ENCODE measurements at places on chromosomes 11 and 22. TPM values are rescaled to one million over a fixed set of nuclear protein-coding genes. Genes with fewer than 3 reads are reported as not detected.

Gene TESMIN
- 8.3 TPM for total RNA-seq

- DNase-seq, result no peak
Observed at GRCh38 chr11:1109918-1110705, 35.4 kb downstream of the MUC2 start.

Gene FAM180B
- not detected for total RNA-seq

GRCh38 chr11:68211546-68211945, 1.6 kb downstream of the KMT5B start:
- DNase-seq, result no peak

- no peak for DNase-seq
Observed at GRCh38 chr11:74941492-74941891, 7.4 kb downstream of the XRRA1 start.

DNA sequence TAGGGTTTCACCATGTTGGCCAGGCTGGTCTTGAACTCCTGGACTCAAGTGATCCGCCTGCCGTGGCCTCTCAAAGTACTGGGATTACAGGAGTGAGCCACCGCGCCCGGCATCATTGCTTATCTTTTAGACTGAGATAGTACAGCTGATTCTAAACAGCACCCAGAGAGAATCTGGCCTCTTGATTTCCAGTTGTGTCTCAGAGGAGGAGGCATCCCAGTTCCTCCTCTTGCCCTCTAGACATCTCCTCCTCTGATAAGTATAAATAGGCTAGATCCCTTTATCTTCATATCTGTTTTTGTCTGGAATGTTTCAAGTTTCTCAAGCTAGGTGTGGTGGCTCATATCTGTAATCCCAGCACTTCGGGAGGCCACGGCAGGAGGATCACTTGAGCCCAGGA, 7.0 kb downstream of the MARK2 start:
- no peak for DNase-seq

DNA sequence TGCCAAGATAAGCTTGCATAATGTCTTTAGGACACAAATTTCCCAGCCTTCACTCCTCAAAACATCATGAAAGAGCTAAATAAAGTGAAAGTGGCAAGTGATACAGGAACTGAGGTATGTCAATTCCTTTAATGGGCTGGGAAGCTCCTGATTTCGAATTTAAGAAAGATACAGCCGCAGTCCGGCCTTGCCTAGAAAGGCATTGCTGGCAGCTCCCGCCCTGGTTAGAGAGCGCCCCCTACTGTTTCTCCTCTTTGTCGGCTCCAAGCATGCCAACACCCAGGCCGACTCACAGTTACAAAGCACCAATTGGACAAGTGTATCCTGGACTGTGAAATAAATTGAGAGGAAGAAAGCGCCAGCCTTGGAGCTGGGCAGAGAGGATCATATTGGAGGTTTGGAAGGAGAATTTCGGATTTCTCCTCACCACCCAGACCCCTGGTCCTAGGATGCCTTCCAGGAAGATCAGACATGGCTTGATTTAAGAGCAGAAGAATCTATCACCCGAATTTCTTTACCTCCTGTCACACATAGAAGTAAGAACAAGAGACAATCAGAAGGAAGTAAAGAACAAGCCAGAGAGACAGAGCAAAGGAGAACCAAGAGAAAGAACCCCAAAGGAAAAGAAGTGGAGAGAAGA, 84.0 kb downstream of the FAM76B start:
- DNase-seq, result peak; percentile 94

GRCh38 chr22:31926969-31927368, 17.4 kb upstream of the YWHAH start:
- DNase-seq, result no peak

DNA sequence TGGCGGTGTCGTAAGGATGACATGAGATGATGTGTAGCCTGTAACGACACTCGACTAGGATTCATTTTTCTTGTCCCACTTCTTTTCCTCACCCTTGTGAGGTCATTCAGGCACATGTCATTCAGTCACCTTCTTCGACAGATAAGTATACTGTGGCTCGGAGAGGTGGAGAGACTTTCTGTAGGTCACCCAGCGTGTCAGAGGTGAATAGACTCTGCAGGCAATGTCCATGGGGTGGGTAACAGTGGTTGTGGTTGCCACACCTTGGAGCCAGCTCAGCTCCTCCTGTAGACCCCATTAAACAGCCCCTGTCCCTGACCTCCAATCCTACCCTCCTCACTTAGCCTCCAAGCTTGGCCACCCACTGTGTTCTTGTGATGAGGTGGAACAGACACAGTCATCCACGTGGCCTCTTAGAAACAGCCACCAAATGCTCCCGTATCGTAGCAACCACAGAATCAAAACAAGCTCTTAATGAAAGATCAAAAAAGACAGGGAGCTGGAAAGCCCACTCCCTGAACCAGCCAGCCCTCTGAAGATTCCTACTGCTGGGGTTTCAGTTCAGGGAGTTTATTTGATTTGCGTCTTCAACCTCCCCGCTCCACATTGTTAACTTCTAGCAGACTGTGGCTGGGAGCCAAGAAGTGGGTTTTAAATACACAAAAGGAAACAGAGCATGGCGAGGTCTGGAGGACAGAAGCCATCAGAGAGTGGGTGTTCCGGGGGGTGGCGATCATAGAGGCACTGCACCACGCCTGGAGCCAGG, 89.0 kb upstream of the GRK3 start:
- no peak for DNase-seq

GRCh38 chr11:131467645-131468394, 97.4 kb downstream of the NTM start:
- DNase-seq, result no peak

GRCh38 chr11:29227811-29228210, 789.0 kb downstream of the KCNA4 start:
- no peak for DNase-seq

DNA sequence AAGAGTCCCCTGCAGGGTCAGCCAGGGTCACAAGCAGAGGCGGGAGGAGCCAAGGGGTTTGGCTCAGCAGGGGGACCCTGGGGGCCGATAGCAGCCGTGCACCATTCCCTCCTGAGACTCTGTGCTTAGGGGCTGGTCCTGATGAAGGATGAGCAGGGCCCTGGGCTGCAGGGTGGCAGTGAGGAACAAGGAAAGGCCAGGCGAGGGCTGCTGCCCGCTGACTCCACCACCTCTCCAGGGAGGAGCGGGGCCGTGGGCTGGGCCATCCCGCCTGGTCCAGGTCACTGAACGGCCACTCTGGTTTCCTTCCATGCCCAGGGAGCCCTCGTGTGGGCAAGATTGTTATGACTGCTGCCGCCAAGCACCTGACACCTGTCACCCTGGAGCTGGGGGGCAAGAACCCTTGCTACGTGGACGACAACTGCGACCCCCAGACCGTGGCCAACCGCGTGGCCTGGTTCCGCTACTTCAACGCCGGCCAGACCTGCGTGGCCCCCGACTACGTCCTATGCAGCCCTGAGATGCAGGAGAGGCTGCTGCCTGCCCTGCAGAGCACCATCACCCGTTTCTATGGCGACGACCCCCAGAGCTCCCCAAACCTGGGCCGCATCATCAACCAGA, 9.2 kb upstream of the NDUFS8 start:
- DNase-seq, result no peak

Gene UBQLN3
- total RNA-seq, result not detected

DNA sequence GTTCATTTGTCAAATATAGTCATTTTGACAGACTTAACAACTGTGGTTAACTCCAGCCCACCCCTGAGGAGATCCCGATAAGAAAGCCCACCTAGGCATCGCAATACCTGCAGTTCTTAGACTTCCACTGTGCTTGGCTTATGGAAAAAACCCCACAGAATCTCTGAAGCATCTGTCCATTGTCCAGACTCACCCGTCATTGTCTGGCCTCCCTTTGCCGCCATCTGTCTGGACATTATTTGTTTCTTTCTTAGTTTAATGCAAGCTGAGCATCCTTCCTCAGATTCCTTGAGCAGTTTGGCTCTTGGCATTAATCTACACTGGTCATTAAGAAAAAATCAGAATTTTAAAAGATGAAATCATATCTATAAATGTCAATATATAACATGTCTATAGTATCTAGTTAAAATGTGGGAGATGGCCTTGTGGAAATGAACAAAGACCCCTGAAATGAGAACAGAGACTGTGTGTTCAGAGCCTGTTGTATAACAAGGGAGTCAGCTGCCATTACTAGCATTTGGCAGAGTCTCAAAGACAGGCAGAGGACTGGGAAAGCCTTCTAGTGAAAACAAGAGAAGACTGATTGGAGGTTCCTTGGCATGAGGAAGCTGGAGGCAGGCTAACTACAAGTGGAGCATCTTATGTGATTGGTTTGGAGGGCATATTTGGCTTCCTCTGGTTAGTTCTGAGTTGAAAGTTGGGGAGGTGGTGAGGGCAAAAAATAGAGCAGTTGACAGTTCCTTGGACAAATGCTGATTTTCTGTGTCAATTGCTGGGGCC, 80.4 kb downstream of the SPON1 start:
- no peak for DNase-seq

DNA sequence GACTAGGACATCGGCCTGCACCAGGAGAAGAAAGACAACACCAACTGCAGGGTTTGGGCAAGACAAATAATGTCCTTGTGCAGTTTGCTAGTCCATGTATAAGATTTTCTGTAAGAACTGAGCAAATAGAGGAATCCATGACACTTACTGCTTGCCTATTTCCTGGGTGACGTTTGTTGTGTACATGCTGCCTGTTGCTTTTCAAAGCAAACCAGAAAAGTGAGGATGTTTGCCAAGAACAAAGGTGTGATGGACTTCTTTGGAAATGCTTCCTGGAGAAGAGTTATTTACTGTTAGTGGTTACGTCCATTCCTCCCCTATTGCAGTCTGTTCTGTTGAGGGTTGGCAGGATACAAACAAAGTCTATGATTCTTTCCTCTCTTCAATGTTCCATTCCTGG, 126.5 kb downstream of the CASP12 start:
- DNase-seq, result no peak

Gene UPK3A
- not detected for total RNA-seq

Gene POU2F3
- 2.7 TPM for total RNA-seq

DNA sequence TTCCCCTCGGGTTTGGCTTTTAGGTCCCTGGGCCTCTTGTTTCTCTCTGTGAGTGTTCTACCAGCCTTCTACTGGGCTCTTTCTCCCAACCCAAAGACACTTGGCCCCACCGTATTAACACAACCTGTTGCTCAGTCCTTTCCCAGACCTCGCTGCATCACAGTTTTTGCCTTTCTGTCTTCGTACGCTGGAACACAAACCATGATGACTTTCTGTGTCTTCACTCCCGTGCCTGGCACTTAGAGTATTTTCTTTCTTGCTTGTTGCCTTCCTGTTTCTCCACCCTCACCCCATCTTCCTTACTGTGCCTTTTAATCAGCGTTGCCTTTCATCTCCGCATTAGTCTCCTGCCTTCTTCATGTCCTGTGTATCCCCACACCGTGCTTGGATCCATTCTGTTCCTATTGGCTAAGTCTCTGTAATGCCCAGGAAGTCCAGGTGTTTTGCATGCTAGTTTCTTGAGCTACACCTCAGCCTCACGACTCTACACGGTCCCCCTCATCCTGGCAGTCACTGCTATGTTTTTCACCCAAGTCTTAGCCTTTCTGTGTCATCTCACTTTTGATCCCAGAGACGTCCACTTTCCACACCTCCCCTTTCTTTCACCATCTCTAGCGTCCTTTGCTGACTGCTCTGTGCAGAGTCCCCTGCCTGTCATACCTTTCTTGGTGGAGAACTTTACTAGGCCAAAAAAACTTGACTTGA, 1.6 kb downstream of the MARK2 start:
- DNase-seq, result no peak

- no peak for DNase-seq
Observed at GRCh38 chr11:73348838-73349237, 27.4 kb upstream of the RELT start.

DNA sequence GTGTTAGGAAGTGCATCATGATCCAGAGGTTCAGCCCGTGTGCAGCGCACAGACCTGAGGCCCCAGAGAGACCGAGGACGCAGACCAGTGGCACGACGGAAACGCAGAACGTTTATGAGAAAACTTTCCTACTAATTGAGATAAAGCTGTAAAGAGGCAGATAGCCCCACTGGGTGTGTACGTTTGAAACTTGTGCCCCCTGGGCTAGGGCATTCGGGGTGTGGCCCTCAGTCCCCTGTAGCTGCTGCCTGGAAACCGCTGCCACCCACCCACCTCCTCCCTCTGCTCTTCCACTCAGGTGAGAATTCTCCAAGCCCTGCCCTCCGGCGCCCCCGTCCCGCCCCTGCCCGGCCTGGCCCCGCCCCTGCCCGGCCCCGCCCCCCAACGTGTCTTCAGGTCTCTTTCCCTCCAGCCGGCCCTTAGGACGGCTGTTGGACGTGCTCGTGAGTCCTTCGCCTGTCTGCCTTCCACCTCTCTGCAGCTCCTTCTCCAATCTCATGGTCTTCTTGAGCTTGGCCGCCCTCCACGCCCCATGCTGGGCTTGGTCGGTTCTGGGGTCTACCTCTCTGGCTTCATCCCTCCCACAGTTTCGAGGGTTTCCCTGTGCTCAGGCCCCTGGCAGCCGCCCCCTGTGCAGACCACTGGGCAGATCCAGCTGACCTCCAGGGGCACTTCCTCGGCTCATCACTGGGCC, 12.1 kb downstream of the MAPK8IP2 start:
- DNase-seq, result no peak

DNA sequence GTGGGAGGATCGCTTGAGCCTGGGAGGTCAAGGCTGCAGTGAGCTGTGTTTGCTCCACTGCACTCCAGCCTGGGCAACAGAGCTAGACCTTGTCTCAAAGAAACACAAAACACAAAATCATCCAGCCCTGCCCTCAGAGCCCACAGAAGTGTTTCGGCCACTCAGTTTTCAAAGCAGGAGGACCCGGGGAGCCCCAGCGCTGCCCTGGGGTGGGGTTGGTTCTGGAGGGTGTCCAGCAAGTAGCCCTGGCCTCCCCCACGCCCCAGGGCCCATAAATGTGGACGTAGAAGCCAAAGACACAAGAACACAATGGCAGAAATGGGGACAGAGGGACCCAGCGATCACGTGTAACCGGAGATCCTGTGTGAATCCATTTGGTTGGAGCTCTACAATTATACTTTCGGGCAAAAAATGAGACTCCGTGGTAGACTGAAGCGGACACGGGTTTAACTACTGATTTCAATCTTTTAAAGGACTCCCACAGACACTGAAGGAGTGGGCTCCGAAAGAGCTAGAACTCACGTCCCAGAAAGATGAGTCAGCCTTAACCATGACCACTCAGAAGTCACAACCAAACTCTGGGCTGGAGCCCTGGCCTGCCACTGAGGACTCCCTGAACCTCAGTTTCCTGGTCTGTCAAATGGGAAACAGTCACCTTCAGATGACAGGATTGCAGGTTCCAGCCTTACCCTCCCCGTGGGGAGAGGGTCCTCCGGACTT, 9.0 kb upstream of the CYTH4 start:
- DNase-seq, result no peak

GRCh38 chr11:4713241-4713640, 8.7 kb downstream of the MMP26 start:
- no peak for DNase-seq

DNA sequence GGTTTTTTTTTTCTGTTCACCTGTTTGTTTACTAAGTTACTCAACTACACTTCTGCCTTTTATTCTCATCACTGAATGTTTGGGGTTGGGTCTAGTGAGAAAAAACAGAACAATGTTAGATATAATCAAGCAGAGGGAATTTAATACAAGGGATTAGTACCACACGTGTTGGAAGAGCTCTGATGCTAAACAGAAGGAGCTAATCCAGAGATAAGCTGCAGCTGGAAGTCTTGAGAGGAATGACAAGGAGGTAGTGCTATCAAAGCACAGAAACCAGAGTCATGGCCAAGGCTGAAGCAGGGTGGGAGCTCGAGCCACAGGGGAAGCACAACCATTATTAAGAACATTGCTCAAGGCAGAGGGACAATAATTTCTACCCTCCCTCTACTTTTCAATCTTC, 604.1 kb upstream of the ANO5 start:
- DNase-seq, result no peak

GRCh38 chr22:31350410-31350863, 4.3 kb upstream of the PATZ1 start:
- no peak for DNase-seq
